ENCODE measurements at places on chromosomes 2 and 18.

DNA sequence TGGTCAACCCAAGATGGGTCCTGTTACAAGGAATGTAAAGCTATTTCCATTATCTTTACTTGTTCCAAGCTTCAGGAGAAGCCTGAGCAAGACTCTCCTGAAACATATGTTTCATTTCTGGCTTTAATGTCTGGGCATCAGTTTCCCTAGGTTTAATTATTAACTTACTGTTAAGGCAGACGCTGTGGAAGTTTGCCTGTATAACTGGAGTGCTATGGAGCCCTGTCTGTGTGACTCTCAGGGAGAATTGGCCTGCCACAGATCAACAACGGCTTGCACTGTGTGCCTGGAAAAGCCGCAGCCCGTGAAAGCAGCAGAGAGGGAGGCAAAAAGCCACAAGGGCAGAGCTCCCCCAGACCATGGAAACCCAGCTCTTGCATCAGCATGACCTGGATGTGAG lies 22.1 kb upstream of the LONRF2 start:
- no peak for DNase-seq

DNA sequence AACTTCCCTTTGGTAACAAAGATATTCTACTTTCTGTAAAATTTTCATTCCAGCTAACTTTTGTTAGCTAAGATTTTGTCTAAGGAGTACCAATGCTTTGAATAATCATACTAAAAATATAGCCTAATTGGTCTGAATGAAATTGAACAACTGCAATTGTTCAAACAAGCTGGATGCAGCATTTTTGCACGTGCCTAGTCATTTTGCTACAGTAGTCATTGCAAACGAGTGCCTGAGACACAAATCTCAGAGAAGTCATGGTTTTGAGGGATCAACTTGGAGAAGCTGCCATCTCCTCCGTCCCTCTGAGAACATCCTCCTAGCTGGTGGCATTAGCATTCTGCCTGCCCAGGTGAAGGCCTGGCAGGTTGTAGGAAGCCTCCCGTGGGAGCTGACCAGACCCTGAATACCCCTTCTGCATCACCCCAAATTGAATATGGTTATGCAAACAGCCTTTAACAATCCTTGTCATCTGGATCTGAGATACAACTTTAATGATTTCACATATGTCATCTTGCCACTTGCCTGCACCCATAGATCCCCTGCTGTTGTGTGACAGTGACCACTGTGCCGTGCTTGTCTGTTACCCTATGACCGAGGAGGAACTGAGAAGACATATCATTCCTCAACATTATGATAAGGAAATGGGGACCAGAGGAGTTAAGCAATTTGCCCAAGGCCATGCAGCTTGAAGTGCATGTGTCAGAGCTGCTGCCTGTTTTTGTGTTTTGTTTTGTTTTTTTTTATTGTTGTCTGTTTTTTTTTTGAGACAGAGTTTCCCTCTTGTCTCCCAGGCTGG lies 29.1 kb upstream of the MGAT4A start:
- no peak for DNase-seq

- no peak for DNase-seq
Measured at GRCh38 chr2:68465081-68465916, 1.8 kb downstream of the FBXO48 start.

- DNase-seq, result no peak
Measured at GRCh38 chr2:207224791-207225482, 59.2 kb upstream of the KLF7 start.

DNA sequence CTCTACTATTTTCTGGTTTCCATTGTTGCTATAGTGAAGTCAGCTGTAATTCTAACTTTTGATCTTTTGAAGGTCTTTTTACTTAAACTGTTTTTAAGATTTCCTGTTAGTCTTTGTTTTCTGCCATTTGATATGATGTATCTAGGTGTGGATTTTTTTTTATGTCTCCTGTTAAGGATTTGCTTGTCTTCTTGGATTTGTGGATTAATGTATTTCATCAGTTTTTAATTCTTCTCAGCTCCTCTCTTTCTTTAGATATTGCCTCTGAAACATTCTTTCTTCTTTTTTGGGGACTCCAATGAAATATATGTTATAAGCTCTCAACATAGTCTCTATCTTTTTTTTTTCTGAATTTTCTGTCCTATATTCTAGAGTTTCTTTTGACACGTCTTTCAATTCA lies 24.8 kb upstream of the THUMPD2 start:
- no peak for DNase-seq

GRCh38 chr2:70767079-70767698 lies 811 bp downstream of the ADD2 start:
- DNase-seq, result peak; percentile 6

DNA sequence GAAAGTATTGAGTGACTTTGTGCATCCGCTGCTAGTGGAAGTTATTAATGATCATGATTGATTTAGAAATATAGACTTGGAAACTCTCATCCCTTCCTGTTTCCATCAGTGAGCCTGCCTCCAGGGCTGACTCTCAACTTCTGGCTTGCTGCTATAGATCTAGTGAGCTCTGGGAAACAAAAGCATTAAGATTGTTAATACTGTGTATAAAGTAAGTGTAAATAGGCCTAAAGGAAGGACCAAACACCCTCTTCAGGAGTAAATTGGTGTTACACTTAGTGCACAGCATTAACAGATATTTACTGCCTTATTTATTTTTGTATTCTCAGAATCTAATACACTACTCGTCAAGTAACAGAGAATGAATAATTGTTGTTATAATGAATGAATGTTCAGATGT lies 285.6 kb downstream of the THSD7B start:
- no peak for DNase-seq

- DNase-seq, result no peak
Measured at GRCh38 chr2:38560092-38560491, 42.6 kb downstream of the HNRNPLL start.

- DNase-seq, result no peak
Measured at GRCh38 chr2:98142106-98142791, 55.3 kb downstream of the VWA3B start.

- DNase-seq, result no peak
Measured at GRCh38 chr2:189291460-189291859, 111.9 kb upstream of the COL5A2 start.

DNA sequence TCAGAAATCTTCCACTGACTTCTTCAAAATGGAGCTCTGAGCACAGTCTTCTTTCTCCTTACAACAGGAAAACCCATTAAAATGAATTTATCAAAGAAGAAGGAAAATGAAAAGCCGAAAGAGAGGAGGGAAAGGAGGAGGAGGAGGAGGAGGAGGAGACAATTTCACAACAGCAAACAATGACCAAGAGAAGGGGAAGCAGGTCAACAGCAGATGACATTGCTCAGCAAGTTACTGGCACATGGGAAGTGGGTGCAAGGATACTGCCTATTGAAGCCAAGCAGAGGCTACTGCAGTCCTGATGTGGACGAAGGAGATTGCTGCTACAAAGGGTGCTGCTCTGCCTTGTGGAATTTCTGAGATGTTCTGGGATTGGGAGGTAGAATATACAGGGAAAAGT lies 268.2 kb upstream of the FBXO11 start:
- DNase-seq, result no peak

- peak; percentile 31 for DNase-seq
Measured at GRCh38 chr2:70785137-70785911, 5.1 kb downstream of the FIGLA start.

- DNase-seq, result no peak
Measured at GRCh38 chr2:176388861-176389260, 119.6 kb downstream of the MTX2 start.

GRCh38 chr18:45642238-45642637 lies 27.0 kb downstream of the SLC14A2 start:
- no peak for DNase-seq

DNA sequence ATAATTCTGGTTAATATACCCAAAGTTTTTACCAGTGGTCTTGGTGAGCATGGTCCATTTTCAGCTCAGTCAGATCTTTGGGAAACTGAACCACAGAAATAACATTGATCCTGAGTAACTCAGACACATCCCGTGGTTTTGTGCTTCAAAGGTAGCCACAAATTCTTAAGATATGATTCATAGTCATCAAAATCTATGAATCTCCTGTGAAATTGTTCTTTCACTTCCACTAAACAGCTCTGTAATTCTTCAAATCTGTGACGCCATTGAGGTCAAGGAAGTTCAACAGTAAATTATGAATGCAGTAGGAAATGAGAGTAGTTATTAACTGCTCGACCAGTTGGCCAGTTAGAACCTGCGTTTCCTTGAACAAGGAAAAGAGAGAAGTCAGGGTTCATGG lies 147.3 kb downstream of the IRS1 start:
- peak; percentile 95 for DNase-seq

DNA sequence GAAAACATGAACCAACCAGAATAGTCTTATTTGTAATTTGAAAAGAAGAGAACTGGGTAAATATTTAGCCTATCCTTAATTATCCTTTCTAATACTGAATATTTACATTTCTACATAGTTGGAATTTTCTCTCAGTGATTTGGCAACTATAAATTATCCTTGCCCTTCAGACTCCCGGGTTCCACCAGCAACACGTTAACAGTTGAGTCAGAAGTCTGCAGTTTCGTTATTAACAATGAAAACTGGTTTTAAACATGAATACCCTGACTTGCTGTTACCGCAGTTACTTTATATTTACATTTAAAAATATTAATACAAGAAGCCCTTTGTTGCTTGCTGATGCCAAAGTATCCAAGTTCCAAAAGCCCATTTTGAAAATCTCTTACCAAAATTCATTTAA lies 673.0 kb downstream of the ARHGAP15 start:
- DNase-seq, result no peak

- DNase-seq, result no peak
Measured at GRCh38 chr2:1648241-1649102, 95.8 kb downstream of the PXDN start.

DNA sequence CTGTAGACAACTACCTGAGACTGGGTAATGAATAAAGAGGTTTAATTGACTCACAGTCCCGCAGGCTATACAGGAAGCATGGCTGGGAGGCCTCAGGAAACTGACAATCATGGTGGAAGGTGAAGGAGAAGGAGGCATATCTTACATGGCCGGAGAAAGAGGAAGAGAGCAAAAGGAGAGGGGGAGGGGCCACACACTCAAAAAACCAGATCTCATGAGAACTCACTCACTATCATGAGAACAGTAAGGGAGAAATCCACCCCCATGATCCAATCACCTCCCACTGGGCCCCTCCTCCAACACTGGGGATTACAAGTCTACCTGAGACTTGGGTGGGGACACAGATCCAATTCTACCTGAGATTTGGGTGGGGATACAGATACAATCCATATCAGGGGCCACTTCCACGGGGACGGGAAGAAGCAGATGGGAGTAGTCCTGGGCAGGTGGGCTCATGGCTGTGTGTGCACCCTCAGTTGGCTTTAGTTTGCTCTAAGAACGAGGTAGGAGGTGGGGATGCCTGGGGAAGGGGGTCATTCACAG lies 9.9 kb downstream of the MAB21L4 start:
- DNase-seq, result no peak

DNA sequence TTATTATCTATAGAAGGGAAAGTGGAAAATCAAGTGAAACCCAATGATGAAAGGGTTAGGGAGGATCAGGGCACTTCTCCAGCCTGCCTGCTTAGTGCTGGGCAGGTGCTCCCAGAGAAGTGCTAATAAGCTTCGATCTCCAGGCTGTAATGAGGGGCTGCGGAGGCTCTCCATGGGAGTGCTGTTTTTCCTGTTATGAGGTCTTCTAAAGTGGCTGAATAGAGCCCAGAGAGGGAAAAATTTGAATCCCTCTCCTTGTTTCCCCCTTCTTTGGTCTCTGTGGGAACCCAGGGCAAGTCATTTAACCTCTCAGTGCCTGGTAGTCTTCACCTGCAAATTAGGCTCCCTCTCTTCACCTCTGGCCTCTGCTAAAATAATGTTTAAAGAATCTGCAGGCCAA lies 351.7 kb upstream of the DCC start:
- no peak for DNase-seq

GRCh38 chr2:42824454-42824807 lies 32.0 kb upstream of the HAAO start:
- no peak for DNase-seq

DNA sequence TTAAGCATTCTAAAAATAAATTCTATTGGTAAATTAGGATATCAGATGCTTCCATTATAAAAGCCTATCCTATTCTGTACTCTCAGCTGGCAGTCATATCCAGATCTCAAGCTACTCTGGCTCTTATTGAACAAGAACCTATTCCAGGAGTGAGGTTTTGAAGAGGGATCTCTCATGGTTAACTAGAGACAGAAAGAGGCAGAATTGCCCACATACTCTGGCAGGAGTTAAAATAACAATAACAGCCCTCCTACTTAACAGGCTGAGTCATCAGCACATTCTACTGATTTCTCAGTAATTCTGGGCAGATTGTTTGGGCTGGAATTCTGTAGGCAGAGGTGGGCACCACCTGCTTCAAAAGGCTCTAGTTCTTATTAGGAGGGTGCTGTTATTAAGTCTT lies 142.0 kb upstream of the UNC80 start:
- DNase-seq, result peak; percentile 45

DNA sequence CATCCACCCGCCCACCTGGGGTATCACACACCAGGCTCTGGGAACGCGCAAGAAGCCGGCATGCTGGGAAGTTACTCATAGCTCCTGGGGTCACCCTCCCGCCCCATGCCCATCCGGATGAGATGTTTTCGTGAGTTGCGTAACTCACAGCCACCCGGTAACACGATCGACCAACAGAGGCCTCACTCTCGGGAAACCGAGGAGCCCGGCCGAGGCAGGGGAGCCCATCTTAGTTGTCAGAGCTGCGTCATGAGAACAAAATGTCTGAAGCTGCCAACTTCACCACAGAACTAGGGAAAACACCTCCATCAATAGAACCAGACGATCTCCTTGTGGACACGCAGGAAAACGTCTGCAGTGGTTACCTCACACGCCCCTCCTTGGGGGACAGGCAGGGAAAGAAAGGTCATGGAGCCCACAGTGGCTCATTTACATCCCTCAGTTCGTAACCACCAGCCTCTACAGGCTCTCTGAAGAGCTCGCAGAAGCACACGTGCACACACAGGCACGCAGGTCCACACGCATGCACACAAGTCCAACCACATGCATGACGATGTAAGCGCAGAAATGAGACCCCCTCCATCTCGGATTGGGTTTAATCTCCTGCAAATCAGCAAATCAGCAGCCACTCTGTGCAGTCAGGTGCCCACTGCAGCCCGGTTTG lies 26.2 kb downstream of the ADI1 start:
- DNase-seq, result peak; percentile 79

DNA sequence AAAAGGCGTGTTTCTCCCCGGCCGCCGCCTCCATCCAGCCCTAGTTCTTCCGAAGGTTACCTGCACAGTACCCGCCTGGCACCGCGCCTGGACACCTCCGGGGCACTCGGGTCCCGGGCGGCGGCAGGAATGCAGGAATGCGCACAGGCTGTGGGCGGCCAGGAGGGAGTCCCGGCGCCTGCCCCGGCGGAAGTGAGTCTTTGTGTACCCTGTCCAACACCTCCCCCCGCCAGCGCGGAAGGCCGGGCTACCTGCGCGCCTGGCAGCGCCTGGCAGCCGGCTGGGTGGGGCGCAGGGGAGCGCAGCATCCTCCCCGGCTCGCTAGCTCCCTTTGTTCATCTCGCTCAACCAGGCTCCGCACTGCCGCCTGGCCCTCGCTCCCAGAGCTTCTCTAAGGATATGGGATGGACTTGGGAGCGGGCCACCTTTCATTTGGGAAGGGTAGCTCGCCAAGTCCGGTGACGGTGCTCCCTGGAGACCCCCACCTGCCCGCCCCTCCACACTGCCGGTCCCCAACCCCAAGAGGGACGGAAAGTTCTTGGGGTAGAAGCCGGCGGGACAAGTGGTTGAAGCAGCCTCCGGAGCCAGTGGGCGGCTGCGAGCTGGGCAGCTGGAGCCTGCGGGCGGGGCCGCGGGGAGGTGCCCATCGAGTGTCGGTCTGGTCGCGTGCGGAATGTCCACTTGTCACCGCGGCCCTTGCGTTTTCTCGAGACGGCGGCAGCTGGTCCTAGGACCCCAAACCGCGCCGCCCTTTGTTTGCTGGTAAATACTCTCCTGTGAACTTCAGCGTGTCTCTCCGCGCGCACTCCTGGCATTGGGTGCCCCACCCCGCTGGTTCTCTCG lies 1.2 kb upstream of the ST6GAL2 start:
- peak; percentile 89 for DNase-seq
